Astrocyte (in vitro differentiated cells and primary cell): ENCODE measurements at places on chromosomes 16 and 17. TPM values are rescaled to one million over a fixed set of nuclear protein-coding genes. Genes with fewer than 3 reads are reported as not detected.
A peak's percentile ranks its signal among the peaks of the same experiment; 100 is the strongest.

DNA sequence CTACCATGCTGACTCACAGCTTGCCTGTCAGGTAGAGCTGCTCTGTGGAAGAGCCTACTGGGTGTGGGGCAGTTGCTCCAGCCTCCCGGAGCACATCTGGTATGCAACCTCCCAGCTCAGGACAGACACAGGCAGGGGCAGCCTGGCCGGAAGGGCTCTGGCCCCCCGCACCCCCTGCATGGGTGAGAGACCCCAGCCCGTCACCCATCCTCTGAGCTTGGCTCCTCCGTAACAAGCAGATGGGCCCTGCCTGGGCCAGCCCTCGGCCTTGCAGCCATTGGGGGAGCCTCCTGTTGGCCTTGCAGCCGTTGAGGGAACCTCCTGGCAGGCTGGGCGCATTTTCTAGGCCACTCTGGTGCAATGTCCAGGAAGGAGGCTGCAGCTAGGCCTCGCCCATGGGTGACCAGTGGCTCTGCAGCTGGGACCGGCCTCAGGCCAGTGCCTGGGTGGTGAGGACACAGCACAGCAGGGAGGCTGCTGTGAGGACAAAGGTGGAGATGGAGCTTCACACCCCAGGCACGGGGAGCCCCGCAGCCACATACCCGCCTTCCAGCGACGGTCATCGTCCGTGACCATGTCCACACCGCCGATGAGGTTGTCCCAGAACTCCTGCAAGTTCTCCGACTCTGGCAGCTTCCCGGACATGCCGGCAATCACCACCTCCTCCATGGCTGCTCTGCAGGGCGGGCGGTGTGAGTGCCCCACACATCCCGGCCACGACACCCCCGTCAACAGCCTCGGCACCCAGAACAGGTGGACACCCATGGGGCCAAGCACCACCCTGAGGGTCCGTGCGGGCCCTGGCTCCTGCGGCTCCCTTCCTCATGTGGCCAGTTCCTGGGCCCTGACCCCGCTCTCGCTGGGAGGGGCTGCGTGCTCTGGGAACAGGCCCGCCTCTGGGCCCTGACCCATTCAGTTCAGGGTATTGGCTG, 2.0 kb downstream of the FASN start:
- no peak for DNase-seq

PRAC2 gene
- total RNA-seq = not detected in 2 replicates

- DNase-seq = peak; percentile 35
These were observed 209.9 kb downstream of the ZFHX3 start for GRCh38 chr16:72837846-72838585.

SLFN12L gene
- total RNA-seq = 0.14 TPM in 1 of 2 replicates, not detected in the other

GRCh38 chr17:34301986-34302385, 16.4 kb downstream of the CCL11 start:
- DNase-seq = no peak

TLK2 gene
- 53.0 and 54.2 TPM in 2 replicates for total RNA-seq

DNA sequence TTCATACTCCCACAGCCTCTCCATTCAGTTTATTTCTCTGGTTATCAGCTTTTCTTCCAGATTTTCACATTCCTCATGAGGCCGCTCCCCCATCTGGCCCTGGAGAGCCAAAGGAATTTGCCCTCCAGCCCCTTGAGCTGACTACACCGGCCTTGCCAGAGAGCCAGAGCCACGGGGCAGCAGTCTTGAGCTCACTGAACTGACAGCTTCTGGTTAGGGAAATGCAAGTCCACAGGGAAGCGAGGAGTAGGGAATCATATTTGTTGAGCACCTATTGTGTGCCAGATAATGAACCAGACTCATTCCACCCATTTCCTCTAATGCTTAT, 102.4 kb downstream of the ABCC12 start:
- peak; percentile 75 for DNase-seq

- DNase-seq = no peak
These were observed 90.5 kb upstream of the HSBP1 start for GRCh38 chr16:83717308-83717707.

GRCh38 chr17:32345951-32346600, 3.9 kb upstream of the ZNF207 start:
- no peak for DNase-seq

KRT39 gene
- not detected in 2 replicates for total RNA-seq

DNA sequence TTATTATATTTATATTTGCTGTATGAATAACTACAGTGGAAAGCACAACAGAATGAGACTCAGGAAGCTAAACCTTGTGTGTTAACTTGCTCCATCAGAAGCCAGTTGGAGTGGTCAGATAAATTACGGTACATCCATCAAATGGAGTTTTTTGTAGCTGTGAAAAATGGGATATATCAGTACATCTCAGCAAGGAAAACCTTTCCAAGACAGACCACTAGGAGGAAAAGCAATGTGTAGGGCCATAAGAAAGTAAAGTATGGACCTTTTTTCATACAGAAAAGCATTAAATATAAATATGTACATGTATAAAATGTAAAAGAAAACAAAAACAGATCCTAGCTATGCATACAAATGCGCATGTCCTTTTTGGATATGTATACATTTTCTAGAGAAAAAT, 403.8 kb upstream of the CDH11 start:
- DNase-seq = no peak

DNA sequence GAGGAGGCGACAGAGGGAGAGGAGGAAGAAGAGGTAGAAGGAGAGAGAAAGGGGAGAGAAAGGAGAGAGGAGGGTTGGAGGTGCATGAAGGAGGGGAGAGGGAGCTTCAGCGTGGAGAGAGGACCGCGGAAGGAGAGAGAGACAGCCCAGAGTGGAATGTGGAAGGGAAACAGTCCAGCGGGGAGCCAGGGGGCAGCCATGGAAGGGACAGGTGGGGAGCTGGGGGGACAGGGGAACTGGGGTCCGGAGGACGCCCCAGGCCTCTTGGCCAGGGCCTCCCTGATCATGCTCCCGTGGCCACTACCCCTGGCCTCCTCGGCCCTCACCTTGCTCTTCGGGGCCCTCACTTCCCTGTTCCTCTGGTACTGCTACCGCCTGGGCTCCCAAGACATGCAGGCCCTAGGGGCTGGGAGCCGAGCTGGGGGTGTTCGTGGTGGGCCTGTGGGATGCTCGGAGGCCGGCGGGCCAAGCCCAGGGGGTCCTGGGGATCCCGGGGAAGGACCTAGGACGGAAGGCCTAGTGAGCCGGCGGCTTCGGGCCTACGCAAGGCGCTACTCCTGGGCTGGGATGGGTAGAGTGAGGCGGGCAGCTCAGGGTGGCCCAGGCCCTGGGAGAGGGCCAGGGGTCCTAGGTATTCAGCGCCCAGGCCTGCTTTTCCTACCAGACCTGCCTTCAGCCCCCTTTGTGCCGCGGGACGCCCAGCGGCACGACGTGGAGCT, 759 bp downstream of the ASPHD1 start:
- DNase-seq = peak; percentile 13

NXPH3 gene
- total RNA-seq = 0.19 and 0.43 TPM in 2 replicates

- DNase-seq = no peak
These were observed 10.6 kb upstream of the TFAP4 start for GRCh38 chr16:4283441-4283840.

GRCh38 chr17:14270508-14270907, 30.4 kb upstream of the HS3ST3B1 start:
- no peak for DNase-seq

DNA sequence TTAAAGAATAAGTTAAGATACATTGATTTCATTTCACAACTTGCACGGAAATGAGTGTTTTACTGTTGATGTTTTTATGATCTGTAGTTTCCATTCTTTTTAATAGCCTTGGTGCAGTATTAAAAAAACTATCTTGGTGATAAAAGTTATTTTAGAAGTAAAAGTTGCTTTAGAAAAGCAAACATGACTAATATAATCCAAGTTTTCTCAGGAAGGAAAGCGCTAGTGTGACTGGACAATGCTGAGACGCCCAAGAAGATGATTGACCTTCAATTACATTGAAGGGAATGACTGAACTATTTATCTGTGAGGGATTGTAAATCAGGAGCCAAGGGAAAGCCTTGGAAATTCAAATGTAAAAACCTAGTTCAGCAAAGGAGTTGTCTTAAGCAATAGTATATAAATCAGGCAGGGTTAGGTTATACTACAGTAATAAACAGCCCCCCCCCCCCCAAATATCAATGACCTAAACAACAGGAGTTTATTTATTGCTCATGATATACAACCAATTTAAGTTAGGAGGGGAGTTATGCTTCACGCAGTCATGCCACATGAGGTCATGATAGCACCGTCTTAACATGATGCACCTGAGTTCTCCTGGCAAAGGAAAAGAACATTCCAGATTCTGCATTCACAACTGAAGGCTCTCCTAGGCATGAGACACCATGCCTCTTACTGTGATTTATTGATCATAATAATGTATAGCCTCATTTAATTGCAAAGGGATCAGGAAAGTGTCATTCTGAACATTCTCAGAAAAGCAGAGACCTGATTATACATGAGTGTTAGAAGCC, 443.8 kb downstream of the CDH13 start:
- no peak for DNase-seq

DNA sequence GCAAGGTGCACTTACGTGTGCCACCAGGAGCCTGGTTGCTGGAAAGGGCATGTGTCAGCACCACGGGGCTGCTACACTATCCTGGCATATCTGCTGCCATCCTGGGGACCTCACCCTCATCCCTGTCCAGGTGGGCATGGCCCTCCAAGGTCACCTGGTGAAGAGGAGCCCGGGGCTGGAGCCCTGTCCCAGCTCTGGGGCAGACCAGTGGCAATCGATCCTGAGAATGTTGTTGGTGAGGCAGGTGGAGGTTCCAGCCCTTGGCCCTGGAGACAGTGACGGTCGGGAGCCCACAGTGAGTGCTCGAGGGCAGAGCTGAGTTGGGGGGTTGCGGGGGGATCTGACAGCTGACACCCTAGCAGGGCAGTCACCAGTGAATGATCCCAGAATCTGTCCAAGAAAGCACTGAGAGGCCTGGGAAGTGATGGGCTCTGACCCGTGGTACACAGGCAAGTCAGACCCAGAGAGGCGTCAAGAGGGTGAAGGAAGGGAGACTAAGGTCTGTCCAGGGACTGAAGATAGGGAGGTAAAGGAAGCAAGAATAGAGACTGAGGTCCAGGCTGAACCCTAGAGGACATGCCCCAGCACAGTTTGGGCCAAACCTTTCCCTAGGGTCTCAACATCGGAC, 17.6 kb downstream of the POLR3K start:
- no peak for DNase-seq

DNA sequence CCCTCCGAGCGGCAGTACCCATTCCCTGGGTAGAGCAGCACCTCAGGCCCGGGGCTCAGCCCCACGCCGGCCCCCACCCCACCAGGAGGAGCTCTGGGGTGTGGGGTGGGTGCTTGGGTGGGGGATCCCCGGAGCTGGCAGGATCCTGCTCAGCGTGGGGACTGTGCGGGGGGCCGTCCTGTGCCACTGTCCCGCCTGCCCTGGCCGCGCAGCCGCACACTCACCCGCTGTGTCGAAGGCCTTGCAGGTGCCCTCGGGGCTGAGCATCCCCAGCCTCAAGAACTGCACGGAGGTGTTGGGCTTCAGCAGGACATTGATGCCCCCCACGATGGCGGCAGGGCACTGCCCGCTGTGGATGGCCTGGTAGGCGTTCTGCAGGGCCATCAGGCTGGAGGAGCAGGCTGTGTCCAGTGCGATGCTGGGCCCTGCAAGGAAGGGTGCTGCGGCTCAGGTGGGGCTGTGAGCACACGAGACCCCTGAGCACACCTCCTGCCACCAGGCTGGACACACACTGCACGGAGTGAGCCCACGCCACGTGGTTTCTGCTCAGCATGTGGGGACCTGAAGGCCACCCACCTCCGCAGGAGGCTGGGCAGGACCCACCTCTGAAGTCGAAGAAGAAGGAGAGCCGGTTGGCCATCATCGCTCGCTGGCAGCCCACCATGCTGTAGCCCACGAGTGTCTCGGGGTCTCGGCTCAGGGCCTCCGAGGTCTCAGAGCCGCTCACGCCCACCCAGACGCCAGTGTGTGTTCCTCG, 4.9 kb downstream of the FASN start:
- DNase-seq = no peak

DNA sequence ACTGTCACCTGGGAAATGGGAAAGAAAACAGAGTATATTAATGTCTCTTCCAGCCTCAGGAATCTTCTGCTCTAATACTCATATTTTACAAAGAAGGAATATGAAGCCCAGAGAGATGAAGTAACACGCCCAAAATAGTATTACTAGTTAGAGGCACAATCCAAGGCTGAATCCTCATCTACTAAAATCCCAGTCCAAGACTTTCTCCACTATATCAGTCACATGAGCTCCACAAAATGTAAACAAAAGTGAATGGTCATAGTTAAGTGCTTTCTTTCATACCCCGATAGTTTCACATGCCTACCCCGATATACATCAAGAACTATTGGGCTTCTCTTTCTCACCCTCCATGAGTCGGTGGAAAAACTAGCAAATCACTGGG, 965 bp downstream of the INTS2 start:
- peak; percentile 36 for DNase-seq

DNA sequence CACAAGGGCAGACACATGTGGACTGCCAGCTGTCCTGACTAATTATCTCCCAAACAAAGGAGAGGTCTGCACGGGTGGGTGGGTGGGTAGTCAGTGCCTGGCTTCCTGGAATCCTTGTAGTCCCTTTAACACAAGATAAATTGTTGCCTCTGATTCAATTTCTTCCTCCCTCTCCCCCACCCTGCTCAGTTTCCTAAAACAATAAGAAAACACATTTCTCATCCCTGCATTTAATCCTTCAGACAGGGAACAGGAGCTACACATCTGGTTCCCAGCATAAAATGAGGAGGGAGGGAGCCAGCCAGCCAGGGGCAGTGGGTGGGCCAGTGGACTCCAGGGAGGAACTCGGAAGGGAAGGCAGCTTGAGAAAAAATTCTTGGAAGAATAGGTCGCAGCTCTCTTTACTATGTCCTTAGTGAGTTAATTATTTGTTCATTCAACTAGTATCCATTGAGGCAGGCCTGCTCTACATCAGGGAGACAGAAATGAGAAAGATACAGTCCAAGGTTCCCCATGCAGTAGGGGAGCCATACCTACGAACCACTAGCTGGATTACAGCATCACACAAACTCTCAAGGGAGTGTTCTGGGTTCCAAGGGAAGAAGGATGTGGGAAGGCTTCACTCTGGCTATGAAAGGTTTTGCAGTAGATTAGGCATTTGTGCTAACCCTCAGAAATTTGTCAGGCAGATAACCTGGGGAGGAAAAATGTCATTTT, 58.3 kb downstream of the CCT6B start:
- no peak for DNase-seq

LLGL1 gene
- total RNA-seq = 43.5 and 44.6 TPM in 2 replicates

DNA sequence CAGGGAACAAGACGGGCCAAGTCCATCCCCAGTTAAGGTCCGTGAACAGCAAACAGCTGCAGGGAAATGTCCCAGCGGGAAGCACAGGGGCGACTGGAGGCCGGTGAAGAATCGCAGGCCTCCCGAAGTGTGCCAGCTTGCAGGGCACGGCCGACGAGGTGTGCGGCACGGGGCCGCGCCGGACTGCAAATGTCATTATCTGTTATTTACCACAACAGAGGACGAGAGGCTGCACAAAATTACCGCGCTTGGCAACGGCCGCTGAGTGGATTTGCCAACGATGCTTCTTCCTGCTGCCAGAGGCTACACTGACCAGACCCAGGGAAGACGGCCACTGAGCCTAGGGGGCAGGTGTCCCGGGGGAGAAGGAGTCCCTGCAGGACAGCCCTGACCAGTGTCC, 53.1 kb downstream of the RPH3AL start:
- DNase-seq = no peak

DNA sequence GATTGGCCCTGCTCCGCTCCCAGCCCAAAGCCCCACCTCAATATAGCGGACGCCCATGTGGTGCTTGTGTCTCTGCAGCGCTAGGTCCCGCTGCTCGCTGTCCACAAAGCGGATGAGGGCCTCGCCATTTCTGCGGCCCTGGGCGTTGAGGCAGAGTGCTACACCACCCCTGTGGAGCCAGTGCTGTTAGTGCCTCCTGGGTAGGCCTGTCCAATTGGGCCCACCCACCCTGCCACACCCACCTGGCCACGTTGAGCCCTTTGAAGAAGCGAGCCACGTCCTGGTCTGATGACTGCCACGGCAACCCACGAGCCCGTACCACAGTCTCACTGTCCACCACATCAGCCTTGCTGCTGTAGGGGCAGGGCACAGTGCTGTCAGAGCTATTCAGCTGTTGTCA, 3.6 kb downstream of the ESRP2 start:
- no peak for DNase-seq
